RPMI7951 (cell line): ENCODE measurements at places on chromosomes 6 and 20.

DNA sequence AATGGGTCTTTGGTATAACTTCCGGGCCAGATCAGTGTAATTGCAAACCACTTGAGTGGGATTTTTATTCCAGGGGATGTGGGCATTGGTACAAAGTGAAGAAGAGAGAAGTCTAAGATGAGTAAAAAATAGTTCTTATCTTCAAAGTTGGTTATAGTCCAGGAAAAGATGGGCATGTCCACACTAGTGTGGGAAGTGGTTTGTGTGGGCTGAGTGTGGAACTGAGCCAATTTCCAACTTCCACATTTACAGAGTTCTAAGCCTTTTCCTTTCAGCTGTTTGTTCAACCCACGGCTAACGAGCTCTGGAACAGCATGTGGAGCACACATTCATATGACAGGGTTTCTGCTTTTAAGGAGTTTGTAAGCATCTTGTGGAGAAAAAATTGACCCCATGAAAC lies 72.3 kb upstream of the IFNGR1 start:
- DNase-seq = peak; percentile 86

DNA sequence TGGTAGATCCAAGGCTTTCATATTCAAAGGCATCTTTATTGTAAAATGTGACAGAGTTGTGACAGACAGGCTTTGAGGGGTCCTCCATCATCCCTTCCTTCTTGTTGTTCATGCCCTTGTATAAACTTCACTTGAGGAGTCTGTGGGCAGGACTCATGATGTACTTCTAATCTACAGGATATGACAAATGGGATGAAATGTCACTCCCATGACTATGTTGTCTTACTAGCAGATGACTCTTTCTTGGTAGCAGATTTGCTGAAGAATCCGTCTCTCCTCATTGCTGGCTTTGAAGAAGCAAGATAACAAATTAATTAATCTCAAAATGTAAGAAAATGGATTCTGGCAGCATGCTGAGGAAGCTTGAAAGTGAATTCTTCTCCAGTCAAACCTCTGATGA lies 566.1 kb downstream of the TFAP2B start:
- no peak for DNase-seq

- peak; percentile 46 for DNase-seq
Measured at GRCh38 chr6:27241443-27241842, 6.1 kb upstream of the PRSS16 start.

DNA sequence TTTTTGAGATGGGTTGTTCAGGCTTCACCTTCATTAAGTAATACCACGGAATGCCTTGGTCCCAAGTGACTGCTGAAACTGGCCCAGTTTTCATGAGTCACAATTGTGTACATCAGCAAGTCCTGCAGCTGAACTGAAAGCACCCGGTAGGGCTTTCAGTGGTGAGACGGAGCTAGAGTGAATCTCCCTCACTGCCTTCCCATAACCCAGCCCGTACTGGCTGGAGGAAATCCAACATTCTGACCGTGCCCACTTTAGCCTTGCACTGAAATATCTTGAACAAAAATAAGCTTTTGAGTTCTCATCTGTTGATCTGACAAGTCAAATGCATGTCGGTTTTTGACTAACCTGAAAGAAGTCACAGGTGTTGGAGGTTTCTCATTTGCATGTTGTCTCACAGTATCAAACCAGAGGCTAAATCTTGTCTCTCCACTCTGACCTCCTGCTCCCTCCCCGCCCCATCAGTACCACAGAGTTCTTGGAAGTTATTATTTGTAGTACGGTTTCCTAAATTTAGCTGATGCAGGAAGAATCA lies 35.9 kb downstream of the DUSP22 start:
- DNase-seq = peak; percentile 80

DNA sequence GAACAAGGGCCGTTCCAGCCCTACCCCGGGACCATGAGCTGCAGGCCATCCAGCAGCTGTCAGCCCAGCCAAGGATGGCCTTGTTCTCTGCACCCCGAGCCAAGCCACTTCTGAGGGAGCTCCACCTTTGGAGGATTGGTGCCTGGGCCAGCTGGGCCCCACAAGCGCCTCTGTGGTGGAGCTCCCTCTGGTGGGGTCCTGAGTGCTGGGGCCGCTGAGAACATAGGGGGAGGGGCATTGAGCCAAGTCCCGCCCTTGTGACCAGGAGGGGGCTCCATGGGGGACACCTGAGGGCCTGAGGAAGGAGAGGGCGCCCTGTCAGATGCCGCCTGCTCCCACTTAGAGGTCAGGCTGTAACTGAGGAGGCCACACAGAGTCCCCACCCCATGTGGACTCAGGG lies 43.2 kb downstream of the YTHDF1 start:
- DNase-seq = no peak

- DNase-seq = no peak
Measured at GRCh38 chr6:155374681-155375080, 60.4 kb upstream of the TFB1M start.

- no peak for DNase-seq
Measured at GRCh38 chr6:160367798-160368547, 19.8 kb downstream of the SLC22A3 start.

DNA sequence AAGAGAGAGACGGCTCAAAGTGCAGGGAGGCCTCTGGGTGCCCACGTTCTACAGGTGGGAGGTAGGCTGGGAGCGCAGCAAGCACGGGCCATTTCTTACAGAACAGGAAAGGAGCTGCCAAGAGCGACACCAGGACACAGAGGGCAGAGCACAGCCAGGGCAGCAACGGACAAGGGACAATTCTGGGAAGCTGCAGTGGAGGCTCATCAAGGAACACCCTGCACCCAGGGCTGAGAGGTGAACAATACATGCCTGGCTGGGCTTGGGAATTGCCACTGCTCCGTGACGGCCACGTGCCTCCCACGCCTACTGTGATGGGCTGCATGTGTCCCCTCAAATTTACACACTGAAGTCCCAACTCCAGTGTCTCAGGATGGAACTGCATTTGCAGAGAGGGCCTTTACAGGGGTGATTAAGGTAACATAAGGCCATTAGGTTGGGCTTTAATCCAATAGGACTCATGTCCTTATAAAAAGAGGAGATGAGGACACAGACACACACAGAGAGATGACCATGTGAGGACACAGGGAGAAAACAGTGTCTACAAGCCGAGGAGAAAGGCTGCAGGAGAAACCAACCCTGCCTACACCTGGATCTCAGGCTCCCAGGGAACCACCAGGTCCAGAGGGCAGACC lies 13.6 kb downstream of the SERPINB6 start:
- DNase-seq = no peak

DNA sequence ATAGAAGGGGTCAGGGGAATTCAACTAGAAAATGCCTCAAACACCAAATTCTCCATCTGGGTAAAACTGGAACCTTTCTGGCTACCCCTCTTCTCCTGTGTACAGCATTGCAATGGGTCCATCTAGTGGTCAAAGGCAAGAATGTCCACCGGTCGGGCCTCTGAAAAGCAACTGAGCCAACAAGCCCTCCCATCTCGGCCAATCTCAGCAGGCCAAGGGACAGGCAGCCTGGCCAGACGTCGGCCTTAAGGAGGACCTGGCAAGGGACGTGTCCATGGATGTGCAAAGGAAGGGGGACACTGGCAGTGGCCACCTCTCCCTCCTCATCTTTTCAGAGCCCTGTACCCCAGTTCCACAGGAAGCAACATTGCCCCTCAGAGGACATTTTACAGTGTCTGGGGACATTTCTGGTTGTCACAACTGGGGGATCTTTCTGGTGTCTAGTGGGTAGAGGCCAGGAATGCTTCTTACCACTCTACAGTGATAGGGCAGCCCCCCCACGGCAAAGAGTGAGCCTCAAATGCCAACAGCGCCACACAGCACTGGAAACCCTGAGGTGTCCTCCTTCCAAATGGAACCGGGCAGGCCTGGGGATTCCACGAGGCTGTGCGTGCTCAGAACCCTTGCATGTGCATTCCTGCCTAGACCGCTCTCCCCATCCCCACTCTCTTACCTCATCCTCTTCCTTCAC lies 99.8 kb upstream of the FOXA2 start:
- DNase-seq = peak; percentile 76

DNA sequence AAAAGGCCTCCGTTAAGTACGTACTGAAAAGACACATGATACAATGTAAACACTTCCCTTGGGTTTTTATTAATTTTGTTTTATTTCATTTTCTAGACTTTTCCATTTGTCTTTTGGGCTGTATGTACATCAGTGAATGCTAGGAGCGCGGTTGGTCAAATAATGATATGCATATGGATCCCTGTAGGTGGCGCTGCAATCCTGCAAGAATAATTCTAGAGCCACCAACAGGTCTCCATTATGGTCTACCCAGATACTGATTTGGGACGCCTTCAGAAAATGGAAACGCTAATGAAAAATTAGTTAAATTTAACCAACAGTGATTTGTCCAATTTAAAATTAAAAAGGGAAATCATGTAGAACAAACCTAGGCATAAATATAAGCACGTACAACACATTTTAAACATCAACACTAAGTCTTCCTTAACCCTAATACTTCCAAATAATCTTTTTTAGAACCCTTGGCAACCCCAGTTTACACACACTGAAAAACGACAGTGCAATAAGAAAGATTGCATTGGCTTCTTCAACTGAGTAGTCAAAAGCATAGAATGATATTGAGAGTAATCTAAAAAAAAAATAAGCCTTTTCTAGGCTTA lies 433.5 kb downstream of the RFPL4B start:
- DNase-seq = peak; percentile 86

GRCh38 chr6:164097551-164098398 lies 683.3 kb downstream of the QKI start:
- peak; percentile 87 for DNase-seq

GRCh38 chr20:655726-656624 lies 3.0 kb upstream of the SRXN1 start:
- DNase-seq = no peak

DNA sequence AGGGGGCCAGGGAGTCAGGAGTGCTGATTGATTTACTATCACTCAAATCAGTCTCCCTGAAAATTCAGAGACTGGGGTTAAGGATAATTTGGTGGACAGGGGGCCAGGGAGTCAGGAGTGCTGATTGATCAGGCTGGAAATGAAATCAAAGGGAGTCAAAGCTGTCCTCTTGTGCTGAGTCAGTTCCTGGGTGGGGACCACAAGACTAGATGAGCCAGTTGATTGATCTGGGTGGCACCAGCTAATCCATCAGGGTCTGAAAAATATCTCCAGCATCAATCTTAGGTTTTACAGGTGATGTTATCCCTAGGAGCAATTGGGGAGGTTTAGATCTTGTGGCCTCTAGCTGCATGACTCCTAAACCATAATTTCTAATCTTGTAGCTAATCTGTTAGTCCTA lies 6.1 kb upstream of the AFG1L start:
- DNase-seq = no peak

GRCh38 chr6:8075185-8075584 lies 11.0 kb upstream of the BLOC1S5 start:
- no peak for DNase-seq

DNA sequence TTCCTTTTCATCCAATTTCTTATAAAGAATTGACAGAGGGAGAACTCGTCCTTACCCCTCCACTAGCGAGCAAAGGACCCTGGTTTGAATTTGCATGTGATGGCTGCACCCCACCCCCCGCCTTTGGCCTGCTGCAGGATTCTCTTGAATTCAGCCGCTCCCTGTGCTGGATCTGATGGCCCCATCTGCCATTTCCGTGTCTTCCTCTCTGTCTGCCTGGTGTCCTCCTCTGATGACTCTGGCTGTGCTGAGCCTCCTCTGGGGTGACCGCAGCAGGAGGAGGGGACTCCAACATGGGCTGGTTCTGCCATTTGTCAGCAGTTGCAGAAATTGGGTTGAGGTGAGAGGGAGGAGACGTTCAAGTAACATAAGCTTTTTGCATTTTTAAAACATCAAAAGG lies 188.8 kb downstream of the DLL1 start:
- DNase-seq = no peak

GRCh38 chr6:162306616-162307015 lies 420.9 kb downstream of the PRKN start:
- DNase-seq = no peak
